Effector memory CD8-positive, alpha-beta T cell (primary cell): ENCODE measurements at places on chromosomes 5 and 9.

- H3K27ac ChIP-seq, result peak overlapping the region; percentile 78
- H3K36me3 ChIP-seq, result peaks cover 13% of the 10 kb centered on the region
- no peaks in the 10 kb centered on the region for H3K27me3 ChIP-seq
These were observed 25.2 kb upstream of the TNFAIP8 start for GRCh38 chr5:119330367-119331183.

DNA sequence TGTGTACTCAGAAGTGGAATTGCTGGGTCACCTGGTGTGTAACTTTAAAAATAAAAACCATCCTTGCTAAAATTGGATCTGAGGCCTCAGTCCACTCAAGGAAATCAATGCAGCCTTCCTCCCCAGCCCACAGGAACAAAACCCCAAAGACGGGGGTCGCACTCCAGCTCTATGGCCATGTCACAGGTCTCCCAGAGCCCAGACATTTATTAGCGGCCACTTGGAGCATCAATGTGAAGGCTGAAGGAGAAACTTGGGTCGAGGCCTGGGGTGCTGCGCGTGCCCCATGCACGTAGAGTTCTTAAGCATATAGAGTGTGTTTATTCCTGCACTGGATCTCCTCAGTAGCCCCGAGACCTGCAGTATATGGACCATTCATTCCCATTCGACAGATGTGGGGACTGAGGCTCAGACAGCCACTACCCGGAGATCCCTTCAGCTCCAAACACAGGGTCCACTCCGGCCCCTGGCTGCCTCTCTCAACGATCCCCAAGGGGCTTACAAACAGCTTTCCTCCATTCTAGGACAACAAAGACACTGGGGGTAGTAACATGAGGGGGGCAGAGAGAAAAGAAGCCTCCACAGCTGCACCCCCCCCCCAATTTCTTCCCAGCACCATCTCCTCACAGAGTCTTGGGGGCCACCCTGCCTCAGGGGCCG lies 14.3 kb upstream of the OLFM1 start:
- H3K4me3 ChIP-seq, result no peak overlapping the region
- peaks cover 44% of the 10 kb centered on the region for H3K27me3 ChIP-seq
- peaks cover 2% of the 10 kb centered on the region for H3K4me1 ChIP-seq
- DNase-seq, result no peak

DNA sequence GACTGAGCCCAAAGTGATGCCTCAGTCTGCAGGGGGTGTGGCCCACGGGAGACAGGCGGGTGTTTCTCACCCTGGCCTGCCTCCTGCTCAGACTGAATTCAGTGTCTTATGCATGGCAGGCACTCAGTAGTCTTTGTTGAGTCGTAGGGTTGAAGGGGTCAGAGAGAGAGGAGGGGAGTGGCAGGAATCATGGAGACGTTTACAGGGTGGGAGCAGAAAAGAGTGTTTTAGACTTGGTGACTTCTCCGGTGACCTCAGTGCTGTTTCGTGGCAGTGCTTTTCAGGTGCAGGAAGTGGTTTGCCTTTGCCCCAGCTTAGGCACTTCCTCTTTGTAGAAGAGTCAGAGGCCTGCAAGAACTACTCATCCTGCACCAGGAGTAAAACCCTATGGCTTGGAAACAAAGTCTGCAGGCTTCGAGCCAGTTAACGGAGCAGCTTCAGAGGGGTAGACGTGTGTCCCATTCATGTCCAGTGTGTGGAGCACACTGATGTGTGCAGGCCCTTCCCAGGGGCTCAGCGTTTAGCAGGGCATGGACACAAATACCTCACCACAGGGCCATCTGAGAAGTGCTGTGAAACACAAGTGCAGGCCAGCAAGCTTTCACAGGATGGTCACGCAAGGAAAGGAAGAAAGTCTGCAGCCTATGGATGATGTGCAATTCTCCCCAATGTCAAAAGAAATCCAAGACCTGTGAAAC lies 24.5 kb upstream of the SEMA4D start:
- peaks cover 7% of the 10 kb centered on the region for H3K36me3 ChIP-seq
- H3K4me1 ChIP-seq, result peaks cover 76% of the 10 kb centered on the region
- peak; percentile 67 for DNase-seq
- no peaks in the 10 kb centered on the region for H3K27me3 ChIP-seq
- peak overlapping the region; percentile 65 for H3K4me3 ChIP-seq

DNA sequence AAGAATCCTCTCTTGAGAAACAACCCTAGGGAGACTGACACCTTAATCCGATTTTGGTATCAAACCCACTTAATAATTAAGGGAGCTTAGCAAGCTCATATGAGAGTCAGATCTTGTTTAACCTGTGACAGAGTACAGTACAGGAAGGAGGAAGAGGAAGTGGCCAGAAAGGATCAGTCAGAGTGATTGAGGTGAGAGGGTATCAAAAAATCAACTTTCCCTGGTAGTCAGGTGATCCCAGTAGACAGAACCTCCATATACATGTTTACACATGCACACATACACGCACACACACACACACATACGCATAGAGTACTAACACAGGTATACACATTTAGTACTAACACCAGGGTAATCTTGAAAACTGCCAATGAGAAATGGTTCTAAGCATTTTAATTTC lies 56.8 kb downstream of the GLIS3 start:
- H3K27ac ChIP-seq, result no peak overlapping the region
- DNase-seq, result no peak
- no peaks in the 10 kb centered on the region for H3K36me3 ChIP-seq
- peaks cover 11% of the 10 kb centered on the region for H3K4me1 ChIP-seq
- H3K27me3 ChIP-seq, result peaks cover 8% of the 10 kb centered on the region
- H3K4me3 ChIP-seq, result no peak overlapping the region

DNA sequence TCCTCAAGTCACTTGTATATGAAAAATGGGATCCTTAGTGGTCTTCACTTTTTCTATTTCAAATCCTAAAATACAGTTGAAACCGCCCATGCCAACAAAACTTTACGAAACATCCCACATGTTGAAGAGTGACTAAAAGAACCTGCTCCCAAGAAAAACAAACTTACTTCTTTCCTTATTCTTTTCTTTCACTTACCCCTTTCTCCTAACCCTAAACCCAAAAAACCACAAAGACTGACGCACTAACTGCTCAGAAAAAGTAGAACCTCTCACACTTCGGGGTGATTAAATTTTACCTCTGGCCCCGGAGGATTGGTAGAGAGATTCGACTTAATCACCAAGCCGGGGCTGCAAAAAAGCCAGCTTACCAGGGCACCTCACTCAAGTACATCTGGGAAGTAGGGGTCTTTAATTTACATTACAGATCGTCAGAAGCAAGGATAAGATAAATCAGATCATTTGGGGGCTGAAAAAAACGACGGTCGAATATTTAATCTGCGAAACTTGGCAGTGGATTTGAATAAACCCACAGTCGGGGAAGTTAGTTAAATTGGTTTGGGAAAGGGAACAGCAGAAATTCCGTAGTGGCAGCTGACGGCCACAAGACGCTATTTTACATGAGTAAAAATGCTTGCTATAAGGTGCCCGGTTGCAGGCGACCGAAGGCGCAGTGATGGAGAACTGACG lies 1.3 kb downstream of the CDO1 start:
- H3K36me3 ChIP-seq, result peaks cover 4% of the 10 kb centered on the region
- peak overlapping the region; percentile 63 for H3K4me3 ChIP-seq
- peaks cover 16% of the 10 kb centered on the region for H3K4me1 ChIP-seq
- no peak overlapping the region for H3K27ac ChIP-seq
- peaks cover 90% of the 10 kb centered on the region for H3K27me3 ChIP-seq
- DNase-seq, result no peak

GRCh38 chr5:169410996-169411783 lies 110.3 kb upstream of the SLIT3 start:
- H3K27ac ChIP-seq, result no peak overlapping the region
- H3K4me1 ChIP-seq, result no peaks in the 10 kb centered on the region
- H3K36me3 ChIP-seq, result no peaks in the 10 kb centered on the region
- peaks cover 12% of the 10 kb centered on the region for H3K27me3 ChIP-seq
- DNase-seq, result no peak

DNA sequence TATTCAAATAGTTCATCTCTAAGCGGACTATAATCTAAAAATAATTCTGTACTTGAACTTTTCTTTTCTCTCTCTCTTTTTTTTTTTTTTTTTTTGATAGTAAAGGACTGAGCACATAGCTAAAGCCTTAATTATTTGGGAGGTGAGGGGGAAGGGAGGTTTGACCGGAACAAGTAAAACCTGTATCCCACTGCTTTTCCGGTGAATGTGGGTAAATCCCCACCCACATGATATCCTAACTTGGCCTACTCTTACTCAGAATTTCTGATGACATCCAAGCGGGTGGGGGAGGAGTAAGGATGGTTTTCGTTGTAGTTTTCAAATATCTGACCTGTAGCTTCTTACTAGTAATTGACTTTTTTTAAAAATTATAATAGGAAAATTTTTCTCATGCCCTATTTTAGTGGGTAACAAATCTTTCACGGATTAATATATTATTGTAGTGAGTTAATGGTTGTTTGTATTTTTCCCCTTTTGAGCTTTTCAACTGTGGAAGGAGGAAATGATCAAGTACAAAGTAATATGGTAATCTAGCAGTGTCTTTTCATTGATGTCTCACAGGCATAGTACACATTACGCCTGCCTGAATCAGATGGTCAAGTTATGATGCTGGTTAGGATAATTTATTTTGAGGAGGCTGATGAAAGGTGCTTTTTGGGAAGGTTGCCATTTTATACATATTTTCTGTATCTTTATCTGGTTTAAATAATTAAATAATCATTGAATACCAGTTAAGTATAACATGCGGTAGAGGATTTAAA lies 2.2 kb upstream of the ELL2 start:
- no peaks in the 10 kb centered on the region for H3K27me3 ChIP-seq
- peaks cover 32% of the 10 kb centered on the region for H3K4me1 ChIP-seq
- peaks cover 34% of the 10 kb centered on the region for H3K36me3 ChIP-seq
- DNase-seq, result no peak

DNA sequence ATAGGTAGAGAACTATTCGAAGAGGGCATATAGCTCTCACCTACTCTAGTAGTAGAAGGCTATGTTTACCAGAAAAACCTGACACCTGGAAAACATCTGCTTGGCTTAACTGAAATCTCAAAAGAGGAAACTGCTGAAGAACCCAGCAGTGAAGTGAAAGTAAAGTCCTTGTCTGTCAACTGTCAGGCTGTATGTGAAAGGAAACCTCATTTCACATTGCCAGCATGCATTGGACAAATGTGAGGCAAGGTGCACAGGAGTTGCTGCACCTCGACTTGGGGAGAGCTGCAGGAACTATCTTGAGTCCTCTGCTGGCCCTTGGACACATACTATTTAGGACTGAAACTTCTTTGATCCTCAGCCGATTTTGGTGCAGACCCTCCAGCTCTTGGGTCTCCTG lies 53.3 kb downstream of the NREP start:
- H3K27me3 ChIP-seq, result peaks cover 8% of the 10 kb centered on the region
- no peaks in the 10 kb centered on the region for H3K4me1 ChIP-seq
- H3K4me3 ChIP-seq, result no peak overlapping the region
- no peaks in the 10 kb centered on the region for H3K36me3 ChIP-seq
- no peak overlapping the region for H3K27ac ChIP-seq

GRCh38 chr5:95543017-95543705 lies 11.6 kb downstream of the SKIC3 start:
- peaks cover 55% of the 10 kb centered on the region for H3K36me3 ChIP-seq
- no peak for DNase-seq
- no peaks in the 10 kb centered on the region for H3K27me3 ChIP-seq
- no peak overlapping the region for H3K4me3 ChIP-seq

DNA sequence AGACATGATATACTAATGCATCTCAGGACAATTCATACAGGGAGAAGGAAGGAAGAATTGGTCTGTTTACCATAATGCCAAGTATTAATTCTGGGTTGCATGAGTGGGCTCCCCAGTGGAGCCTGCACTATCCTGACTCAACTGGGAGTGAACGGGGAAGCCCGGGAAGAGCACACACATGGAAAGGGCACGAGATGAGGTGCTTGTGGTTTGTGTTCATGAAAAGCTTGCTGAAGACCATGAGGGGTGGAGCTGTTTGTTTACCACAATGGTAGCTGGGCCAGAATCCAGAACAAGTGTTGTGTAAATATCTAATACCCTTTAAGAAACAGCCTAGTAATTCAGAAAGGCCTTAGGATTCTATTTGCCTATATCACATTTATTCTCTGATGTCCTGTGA lies 44.6 kb downstream of the POC5 start:
- H3K4me3 ChIP-seq, result no peak overlapping the region
- peaks cover 12% of the 10 kb centered on the region for H3K4me1 ChIP-seq
- DNase-seq, result no peak
- H3K27me3 ChIP-seq, result no peaks in the 10 kb centered on the region
- H3K27ac ChIP-seq, result no peak overlapping the region

GRCh38 chr9:135455401-135456030 lies 24.1 kb upstream of the PPP1R26 start:
- H3K36me3 ChIP-seq, result no peaks in the 10 kb centered on the region
- no peaks in the 10 kb centered on the region for H3K4me1 ChIP-seq
- H3K27ac ChIP-seq, result no peak overlapping the region

DNA sequence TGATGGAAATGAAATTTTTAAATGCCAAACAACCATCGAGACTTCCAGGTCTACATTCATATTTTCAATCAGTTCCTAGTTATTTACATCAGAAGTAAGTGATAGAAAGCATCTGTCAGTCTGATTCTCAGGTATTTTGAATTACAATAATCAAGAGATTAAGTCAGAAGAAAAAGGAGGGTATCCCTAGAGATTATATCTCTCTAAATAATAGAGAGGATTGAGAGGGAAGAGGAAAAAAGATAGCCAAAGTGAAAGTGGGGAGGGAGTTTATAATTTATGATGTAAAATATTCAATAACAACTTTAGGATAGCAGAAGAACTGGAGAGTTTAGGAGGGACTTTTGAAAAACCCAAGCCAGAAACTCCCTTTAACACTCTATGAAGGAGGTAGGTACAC lies 400.2 kb downstream of the EFNA5 start:
- no peak overlapping the region for H3K27ac ChIP-seq
- no peaks in the 10 kb centered on the region for H3K36me3 ChIP-seq
- H3K27me3 ChIP-seq, result no peaks in the 10 kb centered on the region
- H3K4me1 ChIP-seq, result no peaks in the 10 kb centered on the region
- no peak for DNase-seq

GRCh38 chr5:10633271-10634049 lies 69.6 kb downstream of the ANKRD33B start:
- peak; percentile 28 for DNase-seq
- H3K4me1 ChIP-seq, result peaks cover 38% of the 10 kb centered on the region
- H3K27ac ChIP-seq, result peak overlapping the region; percentile 95
- peaks cover 28% of the 10 kb centered on the region for H3K27me3 ChIP-seq
- peak overlapping the region; percentile 81 for H3K4me3 ChIP-seq
